ENCODE measurements at places on chromosomes 5 and 9.

DNA sequence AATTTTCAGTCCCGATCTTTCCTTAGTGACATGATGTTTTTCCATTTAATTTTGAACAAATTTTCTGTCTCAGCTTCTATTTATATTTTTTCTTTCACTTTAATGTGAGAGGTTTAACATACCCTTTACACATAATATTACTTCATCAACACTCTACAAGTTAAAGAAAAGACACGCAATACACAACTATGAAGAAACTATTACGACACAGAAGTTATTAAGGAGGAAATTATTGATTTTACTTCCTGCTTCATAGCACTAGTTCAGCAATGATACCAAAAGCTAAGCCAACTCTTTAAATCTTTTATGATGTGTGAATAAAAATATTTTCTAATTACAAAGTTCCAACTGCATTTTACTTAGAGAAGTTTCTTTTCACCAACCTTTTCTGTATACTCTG, 432.3 kb upstream of the DAB2 start:
- DNase-seq: no peak

DNA sequence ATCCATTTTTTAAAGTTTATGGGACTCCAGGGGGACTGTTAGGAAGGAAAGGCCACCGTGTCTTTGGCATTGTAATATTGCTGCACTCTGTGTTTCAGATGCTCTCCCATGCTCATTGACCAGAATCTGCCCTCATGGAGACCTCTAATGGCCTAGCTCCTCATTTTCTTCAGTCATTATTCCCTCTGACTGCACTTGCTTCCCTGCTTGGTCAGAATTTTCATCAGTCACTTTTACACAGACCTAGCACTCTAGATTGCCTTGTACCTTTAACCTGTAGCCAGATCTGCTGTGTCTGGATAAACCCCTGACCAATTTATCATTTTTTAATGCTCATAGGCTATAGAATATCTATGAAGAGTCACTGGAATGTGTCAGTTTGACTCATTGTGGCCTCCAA, 155.5 kb upstream of the NUDT12 start:
- no peak for DNase-seq

GRCh38 chr5:35781181-35781790, 75.4 kb upstream of the IL7R start:
- no peak for DNase-seq

DNA sequence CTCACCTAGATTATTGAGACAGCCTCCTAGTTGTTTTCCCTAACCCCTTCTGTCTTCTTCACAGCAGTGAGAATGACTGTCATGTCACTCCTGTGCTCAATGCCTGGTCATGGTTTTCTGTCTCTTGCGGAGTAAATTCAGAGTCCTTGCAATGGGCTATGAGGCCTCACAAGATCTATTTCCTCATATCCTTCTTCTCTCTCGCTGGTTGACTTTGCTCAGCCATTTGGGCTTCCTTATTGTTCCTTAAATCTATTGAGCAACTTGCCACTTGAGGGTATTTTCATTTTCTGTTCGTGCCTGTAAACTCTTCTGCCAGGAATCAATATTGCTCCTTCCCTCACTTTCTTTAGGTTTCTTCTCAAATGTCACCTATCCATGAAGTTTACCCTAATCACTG, 9.0 kb downstream of the PPP3R2 start:
- no peak for DNase-seq

- DNase-seq: no peak
Observed at GRCh38 chr5:97067296-97067850, 75.0 kb downstream of the LIX1 start.

DNA sequence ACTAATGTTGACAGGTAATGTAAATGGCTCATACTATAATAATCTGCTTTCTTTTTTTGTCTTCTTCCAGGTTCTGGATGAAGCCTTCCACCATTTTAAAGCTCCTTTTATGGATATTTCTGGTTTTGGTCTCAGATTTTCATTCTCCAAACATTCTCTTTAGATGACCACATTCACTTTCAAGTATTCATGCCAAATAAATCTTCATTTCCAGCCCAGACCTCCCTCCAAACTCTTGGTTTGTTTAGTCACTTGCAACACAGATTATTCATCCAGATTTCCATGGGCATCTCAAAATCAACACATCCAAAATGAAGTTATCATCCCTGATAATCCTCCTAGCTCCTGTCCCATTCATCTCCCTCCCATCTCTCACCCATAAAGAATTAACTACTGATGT, 40.3 kb upstream of the SVEP1 start:
- no peak for DNase-seq

GRCh38 chr5:85441156-85441555, 1056.5 kb upstream of the EDIL3 start:
- no peak for DNase-seq

GRCh38 chr5:68315679-68316271, 100.2 kb downstream of the PIK3R1 start:
- no peak for DNase-seq

DNA sequence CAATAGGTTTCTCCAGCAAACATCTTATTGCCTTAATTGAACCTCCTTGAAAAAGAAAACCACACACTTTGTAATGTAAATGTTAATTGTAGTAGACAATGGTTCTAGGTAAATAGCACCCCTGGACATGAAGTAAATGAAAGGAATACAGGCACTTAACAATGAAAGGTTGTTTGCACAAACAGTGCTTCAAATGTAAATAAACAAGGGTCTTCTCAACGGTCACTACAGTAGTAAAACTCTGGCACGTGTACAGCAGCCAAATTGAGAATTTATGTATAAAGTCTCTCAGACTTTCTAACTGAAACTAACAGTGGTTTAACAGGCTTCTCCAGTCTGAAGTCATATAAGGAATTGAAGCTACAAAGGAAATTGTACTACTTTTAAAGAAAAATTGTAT, 218.3 kb downstream of the MEF2C start:
- DNase-seq: peak; percentile 85

DNA sequence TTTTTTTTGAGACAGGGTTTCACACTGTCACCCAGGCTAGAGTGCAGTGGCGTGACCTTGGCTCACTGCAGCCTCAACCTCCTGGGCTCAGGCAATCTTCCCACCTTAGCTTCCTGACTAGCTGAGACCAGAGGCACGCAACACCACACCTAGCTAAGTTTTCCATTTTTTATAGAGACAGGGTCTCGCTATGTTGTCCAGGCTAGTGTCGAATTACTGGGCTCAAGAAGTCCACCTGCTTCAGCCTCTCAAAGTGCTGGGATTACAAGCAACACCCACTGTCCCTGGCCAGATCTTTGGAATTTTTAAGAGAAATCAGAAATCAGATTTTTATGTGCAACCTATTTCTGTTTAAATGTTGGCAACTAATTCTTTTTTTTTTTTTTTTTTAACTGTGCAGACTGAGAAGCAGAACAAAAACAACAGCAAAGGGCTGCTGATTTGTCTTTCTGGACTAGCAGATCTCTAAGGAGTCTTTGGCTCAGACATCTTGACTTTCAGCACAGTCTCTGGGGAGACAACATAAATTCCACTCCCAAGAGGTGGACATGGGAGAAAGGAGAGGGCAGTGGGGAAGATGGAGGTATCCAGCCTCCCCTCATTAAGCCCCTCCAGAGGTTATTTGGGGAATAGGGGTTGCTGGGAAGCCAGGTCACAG, 54.4 kb upstream of the FABP6 start:
- DNase-seq: no peak

DNA sequence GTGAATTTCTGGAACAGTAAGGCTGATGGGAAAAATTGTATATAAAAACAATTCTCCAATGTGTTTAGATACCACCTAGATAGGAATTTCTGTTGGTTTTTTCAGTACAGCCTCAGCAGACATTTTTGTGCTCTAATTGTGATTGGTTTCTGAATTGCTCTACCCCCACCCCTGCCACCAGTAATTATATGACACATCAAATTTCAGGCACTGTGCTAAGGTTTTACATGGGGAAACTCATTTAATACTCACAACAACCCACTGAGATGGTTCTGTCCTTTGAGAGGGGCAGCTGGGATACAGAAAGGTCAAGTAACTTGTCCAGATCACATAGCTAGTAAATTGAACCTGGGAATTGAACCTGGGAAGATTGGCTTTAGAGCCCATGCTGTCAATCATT, 288.0 kb downstream of the ARHGEF28 start:
- DNase-seq: no peak

DNA sequence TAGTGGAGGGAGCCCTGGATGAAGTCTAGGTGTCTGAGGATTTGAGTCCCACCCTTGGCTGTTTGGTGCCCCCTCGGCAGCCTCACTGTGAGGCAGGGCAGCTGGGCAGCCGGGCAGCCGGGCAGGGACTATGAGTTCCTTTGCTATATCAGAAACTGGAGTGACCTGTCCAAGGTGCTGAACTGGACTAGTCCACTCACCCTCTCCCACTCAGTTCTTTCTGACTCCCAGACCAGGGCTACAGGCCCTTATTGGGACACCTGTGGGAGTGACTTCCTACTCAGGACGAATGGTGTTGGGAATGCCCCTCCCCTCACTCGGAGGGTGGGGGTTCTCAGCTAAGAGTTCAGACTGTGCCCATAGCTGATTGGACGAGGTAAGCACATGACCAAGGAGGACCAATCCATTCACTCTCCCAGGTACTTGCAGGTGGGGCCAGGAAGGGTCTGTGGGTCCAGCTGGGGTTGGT, 34.1 kb upstream of the RAPGEF1 start:
- DNase-seq: peak; percentile 81

DNA sequence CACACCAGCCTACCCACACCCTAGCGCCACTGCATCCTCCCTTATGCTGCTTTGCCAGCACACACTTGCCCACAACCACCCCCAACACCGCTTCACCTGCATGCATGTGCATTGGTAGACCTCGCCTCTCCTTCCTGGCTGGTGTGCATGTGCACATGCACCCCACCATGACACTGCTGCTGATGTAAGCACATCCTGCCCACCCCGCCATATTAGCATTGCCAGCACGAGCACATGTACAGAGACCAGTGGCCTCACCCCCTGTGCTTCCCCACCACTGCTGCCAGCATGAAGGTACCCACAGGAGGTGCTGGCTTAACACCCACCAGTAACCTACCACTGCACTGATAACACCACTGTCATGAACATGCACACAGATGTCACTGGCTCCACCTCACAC, 218.2 kb downstream of the SLCO4C1 start:
- DNase-seq: no peak

- no peak for DNase-seq
Observed at GRCh38 chr5:176674799-176675198, 27.5 kb downstream of the TSPAN17 start.

- DNase-seq: peak; percentile 4
Observed at GRCh38 chr5:50553560-50553984, 112.5 kb upstream of the EMB start.

DNA sequence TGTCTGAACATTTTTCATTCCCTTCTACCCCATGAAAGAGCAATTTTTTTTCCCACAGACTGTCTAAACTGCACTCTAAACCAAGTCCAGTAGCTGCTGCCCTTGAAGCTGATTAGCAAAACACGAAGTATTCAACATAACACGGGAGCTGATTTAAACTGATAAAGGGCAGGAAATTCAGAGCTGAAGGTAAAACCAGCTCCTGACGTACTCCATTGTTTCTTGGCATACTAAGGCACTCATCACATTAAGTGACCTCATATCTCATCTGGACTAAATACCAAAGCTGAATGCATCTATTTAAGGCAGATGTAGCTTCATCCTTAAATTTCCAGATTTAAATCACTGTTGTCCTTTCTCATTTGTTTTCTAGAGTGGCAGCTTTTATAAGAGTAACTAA, 12.0 kb downstream of the GDF9 start:
- no peak for DNase-seq

- no peak for DNase-seq
Observed at GRCh38 chr9:88593537-88594185, 58.7 kb downstream of the NXNL2 start.

DNA sequence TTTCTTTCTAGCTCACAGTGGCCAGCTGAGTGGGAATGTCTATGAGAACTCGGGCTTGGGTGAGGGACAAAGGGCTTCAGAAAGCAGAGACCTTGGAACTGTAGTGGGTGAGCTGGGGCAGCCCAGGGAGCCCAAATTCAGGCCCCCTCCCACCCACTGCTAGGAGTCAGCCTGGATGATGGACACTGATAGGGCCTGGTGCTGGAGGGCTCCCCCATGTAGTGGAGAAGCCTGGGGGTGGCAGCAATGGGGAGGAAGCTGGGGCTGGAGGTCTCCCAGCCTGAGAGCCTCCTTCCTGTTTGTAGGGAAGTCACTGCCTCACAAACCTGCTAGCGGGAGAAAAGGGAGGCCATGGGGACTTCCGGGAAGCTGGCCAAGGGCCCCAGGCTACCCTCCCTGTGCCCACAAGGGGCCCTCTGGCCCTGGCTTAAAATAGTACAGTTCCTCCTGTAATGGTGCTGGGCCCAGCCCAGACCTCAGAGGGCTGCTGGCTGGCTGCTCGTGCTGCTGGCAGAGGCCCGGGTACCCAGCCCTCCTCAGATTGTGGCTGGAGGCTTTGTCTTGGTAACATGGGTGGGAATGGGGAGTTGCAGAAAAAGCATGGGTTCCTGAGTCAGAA, 6.3 kb upstream of the NR5A1 start:
- peak; percentile 25 for DNase-seq

DNA sequence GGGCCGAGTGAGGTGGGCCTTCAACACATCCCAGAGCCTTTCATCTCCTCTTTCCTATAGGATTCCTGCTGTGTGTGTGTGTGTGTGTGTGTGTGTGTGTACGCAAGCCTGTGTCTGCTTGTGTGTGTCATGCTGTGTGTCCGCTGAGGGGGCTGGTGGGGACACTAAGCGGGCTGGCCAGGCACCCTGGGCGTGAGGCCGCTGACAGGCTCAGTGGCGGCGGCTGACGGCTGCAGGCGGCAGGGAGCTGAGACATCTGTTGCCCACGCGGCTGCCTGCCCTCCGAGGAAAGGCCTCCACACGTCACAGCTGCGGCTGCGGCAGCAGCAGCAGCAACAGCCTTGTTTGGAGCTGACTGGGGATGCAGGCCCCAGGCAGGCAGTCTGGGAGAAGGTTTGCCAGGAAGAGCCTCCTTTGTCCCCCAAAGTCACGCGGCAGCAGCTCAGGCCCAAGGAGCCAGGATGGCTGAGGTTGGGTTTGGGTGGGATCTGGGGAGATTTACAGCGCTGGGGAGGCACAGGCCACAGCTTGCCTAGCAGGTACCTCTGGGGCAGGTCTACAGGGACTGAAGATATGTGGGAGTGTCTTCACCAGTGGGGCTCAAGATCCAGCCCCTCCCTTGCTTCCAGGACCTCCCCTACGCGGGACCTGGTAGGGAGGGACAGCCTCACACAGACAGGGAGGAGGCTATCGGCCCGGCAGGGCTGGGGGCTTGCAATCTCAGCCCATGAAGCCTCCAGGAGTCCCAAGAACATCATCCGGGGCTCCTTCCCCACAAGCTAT, 1.8 kb downstream of the PDLIM4 start:
- DNase-seq: peak; percentile 85

DNA sequence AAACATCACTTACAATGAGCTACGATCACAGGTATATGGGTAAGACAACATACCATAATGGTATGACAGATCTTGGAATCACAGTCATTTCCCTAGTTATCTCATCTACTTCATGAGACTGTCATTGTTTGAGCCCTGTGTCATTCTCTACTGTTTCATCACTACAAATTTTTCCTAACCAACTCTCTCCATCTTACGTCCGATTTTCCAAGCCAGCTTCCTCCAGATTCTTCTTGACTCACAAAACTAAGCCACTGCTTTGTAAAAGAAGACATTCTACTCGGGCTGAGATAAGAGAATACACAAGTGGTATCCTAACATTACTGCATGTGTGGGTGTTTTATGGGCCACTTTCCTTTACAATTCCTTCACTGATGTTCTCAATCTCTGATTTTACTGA, 49.6 kb downstream of the SERINC5 start:
- no peak for DNase-seq

GRCh38 chr5:101068298-101068697, 165.2 kb upstream of the ST8SIA4 start:
- DNase-seq: no peak

GRCh38 chr9:126856326-126856877, 4.0 kb upstream of the ZBTB34 start:
- no peak for DNase-seq
